ENCODE measurements at places on chromosomes 5 and 9.

- DNase-seq, result no peak
Observed at GRCh38 chr9:33104401-33104800, 27.9 kb upstream of the SMU1 start.

DNA sequence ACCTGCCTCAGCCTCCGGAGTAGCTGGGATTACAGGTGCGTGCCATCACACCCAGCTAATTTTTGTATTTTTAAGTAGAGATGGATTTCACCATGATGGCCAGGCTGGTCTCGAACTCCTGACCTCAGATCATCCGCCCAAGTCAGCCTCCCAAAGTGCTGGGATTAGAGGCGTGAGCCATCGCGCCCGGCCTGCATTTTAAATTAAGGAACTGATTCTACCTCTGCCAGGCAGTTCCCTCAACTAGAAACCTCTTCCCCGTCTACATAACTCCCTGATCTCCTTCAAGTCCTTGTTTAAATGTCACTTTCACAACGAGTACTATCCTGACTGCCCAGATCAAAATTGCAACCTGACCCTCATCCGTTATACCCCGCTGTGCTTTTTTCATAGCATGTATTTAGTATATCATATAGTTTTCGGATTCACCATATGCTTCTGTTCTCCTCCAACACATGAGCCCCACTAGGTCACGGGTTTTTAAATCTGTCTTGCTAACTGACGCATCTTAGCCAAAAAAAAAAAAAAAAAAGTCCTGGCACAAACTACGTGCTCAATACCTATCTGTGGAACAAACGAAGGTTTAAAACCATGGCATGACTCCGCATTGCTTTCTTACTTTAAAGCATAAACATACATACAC lies 858 bp upstream of the SOWAHA start:
- DNase-seq, result no peak

- no peak for DNase-seq
Observed at GRCh38 chr5:45037927-45038326, 229.2 kb downstream of the MRPS30 start.

DNA sequence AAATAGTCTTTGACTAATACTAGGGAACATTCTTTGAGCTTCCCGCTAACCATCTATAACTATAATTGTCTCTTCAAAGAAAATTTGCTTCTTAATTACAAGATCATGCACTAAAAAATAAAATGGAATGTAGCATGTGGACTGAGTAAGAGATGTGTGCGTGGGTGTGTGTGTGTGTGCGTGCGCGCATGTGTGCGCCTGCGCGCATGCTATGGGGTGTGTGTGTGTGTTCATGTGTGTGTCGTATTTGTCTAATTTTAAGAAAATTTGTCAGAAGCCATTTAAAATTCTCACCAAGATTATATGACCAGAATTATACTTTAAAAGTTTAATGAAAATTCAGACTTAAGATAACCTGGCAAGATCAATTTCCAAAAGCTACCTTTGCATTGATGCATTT lies 593.0 kb downstream of the ACTL7B start:
- DNase-seq, result no peak

DNA sequence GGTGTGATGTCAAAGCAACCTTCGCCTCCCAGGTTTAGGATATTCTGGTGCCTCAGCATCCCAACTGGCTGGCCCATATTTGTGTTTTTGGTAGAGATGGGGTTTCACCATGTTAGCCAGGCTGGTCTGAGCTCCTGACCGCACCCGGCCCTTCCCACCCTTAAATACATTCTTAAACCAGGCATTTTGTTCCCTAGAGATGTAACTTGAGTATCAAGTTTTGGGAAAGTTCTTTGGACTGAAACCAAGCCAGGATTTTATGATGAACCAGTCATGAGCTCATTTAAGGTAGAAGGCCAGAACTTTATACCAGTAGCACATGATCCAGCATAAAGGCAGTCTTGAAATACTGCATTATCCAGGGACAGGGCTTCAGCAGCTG lies 3.5 kb downstream of the RPL7A start:
- DNase-seq, result no peak

DNA sequence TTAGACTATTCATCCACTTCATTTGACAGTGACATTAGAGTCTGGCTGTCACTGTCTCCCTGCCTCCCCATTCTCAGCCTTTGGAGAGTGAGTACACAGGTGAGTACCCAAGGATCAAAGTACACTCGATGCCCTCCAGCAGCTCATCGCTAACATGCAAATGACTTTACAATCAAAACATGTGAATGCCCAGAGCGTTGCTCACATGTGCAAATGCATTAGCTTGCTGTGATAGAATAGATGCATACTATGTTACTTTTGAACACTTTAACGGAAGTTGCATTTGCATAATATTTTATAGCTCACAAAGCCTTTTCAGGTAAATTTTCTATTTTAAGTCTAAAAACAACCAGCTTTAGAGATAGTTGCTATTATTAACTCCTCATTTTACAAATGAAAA lies 107.6 kb downstream of the SYK start:
- no peak for DNase-seq

All from fibroblast of skin of back (primary cell).